ENCODE measurements at places on chromosomes 2 and 18.
A peak's percentile ranks its signal among the peaks of the same experiment; 100 is the strongest.

- peak; percentile 20 for DNase-seq
Measured at GRCh38 chr2:171432969-171433762, 624 bp downstream of the METTL8 start.

DNA sequence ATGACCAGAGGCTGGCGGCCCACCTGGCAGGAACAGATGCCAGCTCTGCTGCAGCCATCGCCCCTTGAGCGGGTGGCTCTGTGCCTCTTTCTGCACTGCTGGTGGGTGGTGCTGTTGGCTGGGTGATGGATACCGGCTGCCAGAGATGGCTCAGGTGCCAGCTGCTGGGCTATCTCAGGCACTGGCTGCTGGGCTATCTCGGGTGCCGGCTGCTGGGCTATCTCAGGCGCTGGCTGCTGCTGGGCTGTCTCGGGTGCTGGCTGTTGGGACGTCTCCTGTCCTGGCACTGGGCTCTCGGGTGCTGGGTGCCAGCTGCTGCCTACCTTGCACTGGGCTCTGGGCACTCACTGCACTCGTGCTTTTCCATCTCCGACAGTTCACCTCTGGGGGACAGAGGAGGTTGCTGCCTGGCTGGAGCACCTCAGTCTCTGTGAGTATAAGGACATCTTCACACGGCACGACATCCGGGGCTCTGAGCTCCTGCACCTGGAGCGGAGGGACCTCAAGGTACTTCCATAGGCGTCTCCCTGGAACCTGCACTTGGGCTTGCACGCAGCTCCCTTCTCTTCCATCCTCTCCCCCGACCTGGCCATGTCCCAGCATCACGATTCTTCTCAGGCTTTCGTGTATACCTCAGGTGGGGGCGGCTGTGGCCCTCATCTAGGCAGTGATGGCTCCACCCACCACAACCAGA lies 98.4 kb downstream of the USP40 start:
- DNase-seq, result no peak

GRCh38 chr2:33377048-33377447 lies 99.4 kb upstream of the RASGRP3 start:
- DNase-seq, result no peak

GRCh38 chr2:26325851-26326250 lies 20.1 kb upstream of the SELENOI start:
- DNase-seq, result no peak

DNA sequence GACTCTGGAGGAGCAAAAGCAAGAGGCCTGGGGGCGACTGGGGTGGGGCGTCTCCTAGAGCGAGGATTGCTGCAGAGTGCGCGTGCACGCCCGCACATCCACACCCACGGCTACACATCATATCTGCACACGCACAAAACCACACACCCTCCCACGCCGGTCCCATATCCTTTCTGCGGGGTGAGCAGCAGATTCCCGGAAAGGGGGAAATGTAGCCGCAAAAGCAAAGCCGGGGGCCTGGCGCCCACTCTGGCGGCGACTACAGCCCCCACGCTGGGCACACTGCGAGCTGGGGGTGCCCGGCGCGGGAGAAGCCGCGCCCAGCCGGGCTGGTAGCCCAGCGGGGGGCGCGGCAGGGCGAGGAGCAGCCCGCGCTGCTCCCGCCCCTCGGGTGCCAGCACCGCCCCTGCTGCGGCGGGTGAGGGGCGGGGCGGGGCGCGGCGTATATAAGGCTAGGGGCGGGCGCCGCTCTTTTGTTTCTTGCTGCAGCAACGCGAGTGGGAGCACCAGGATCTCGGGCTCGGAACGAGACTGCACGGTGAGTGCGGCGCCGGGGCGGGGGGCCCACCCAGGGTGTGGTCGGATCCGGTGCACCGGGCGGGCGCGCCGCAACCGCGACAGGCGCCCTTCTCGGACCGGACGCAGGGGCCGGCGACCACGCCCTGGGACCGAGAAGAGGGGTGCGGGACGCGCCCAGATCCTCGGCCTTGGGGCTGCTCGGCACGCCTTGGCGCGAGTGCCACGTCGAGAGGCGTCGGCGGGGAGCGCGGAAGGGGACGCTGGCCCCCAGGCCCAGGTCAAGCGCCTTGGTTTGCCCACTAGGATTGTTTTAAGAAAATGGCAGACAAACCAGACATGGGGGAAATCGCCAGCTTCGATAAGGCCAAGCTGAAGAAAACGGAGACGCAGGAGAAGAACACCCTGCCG lies at the start of gene TMSB10:
TSS of gene TMSB10 (plus strand) at position 476 of the 927 bp plus-strand sequence.
- peak; percentile 90 for DNase-seq

- DNase-seq, result no peak
Measured at GRCh38 chr2:121333834-121334558, 49.0 kb upstream of the TFCP2L1 start.

- DNase-seq, result no peak
Measured at GRCh38 chr2:241769819-241770184, 6.8 kb upstream of the GAL3ST2 start.

DNA sequence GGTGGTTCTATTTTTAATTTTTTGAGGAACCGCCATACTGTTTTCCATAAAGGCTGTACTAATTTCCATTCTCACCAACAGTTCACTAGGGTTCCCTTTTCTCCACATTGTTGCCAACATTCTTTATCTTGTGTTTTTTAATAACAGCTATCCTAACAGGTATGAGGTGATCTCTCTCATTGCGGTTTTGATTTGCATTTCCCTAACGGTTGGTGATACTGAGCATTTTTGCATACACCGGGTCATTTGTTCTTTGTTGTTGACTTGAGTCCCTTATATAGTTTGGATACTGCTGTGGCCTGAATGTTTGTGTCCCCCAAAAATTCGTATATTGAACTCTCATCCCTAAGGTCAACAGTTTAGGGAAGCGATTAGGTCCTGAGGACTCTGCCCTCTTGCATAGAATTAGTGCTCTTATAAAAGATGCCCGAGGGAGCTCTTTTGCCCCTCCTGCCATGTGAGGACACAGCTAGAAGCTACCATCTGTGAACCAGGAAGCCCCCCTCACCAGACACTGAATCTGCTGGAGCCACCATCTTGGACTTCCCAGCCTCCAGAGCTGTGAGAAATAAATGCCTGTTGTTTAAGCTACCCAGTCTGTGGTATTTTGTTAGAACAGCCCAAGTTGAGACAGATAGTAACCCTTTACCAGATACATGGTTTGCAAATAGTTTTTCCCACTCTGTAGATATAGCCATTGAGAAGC lies 4.7 kb downstream of the IMP4 start:
- no peak for DNase-seq

DNA sequence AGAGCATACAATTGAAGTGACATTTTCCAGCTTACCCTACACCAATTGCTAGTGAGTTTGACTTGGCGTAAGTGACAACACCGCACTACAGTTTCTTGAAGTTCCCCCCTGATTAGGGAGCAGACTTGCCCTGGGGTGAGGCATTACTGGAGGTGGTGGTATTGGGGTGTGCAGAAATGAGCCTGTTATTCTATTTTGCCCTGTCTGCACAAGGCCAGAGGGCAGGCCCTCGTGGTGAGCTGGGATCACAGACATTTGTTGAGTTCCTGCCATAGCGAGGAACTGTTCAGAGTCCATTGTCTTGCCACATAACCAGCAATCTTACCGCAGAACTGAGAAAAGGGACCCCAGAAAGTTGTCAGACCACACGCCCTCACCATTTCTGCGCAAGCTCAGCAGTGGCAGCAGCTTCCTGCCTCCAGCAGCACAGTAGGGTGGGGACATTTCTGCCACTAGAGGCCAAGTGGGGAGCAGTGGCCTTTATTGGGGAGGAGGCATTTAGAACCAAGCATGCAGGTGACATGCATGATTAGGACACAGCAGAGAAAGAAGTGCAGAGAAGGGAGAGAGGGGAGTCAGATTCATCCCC lies 103.6 kb upstream of the BCL2L11 start:
- no peak for DNase-seq

DNA sequence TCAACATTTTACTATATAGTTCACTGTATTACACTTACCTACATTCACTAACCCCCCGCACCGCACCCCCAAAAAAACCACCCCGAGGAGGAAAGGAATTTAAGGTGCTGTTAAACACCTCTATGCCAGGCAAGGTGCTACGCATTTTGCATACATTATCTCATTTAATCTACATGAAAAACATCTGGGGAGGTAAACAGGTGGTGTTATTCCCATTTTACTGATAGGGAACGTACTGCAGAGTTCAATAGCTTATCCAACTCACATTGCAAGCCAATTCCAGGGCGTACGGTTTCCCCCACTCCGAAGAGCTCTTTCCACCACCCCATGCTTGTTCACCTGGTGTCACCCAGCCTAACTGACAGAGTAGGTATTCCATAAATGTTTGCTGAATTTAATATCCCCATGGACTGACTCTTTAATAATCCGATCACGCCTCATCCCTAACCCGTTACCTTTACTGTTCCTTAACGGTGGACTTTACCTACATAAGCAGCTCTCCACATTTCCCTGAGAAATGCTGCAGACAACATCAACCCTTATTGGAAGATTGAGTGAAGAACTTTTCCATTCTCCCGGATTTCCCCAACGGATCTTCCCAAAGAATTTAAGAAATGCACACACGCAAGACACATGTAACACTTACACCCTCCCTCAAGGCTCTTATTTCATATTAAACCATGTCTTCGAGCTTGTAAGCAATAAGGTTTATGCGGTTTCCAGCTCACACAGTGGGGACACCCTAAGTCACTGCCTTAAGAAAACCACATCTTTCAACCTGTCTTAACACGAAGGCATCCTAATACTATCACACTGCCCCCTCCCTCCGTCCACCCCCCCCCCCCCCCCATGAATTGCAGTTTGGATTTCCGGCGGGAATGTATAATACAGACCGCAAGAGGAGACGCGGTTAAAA lies 1.2 kb downstream of the RAPH1 start:
- DNase-seq, result no peak

DNA sequence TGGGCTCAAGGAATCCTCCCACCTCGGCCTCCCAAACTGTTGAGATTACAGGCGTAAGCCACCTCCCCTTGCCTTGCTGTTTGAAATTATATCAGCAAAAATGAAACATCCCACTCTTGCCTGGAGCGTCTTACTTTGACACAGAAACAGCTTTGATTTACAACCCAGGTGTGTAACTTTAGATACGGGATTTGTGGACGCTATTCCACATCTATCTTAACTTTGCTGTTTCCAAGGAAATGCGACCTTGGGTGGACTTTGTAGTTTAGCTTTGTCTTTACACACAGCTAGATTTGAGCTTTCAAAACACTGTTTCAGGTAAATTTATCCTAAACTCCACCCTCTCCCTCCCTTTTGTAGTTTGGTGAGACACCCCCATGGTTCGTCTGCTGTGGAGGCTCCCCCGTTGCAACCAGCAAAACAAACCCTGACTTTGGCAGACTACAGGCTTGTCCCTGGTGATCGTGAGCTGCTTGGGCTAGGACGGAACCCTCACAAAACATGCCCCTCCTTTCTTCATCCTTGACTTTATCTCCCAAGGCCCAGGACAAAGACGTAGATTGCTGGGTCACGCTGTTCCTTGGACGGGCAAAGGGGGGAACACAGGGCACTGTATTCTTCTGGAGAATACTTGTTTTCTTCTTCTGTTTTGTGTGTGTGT lies 5.5 kb upstream of the MSH6 start:
- DNase-seq, result no peak

DNA sequence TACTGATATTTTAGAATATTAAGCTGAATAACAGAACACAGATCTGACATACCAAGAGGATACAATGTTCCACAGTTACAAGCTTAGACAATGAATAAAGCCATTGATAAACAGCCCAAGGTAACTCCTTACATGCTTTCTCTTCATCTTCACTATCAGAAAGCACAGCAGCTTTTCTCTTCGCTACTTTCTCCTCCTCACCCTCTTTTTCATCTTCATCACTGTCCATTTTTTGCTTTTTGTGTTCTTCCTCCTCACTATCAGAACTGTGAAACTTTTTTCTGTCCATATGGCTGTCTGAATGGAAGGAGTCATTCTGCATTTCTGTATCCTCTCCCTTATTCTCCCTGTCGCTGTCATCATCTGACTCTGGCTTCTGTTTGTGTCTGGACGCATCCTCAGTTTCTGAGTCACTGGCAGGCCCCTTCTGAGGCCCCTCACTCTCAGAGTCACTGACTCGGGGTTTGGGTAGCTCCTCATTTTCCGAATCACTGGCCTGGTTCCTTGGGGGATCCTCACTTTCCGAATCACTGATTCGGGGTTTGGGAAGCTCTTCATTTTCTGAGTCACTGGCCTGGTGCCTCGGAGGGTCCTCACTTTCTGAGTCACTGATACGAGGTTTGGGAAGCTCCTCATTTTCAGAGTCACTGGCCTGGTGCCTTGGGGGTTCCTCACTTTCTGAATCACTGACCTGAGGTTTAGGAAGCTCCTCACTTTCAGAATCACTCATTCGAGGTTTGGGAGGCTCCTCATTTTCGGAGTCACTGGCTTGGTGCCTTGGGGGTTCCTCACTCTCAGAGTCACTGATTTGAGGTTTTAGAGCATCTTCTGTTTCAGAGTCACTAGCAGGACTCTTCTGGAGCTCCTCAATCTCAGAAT lies 21.5 kb downstream of the IWS1 start:
- no peak for DNase-seq

DNA sequence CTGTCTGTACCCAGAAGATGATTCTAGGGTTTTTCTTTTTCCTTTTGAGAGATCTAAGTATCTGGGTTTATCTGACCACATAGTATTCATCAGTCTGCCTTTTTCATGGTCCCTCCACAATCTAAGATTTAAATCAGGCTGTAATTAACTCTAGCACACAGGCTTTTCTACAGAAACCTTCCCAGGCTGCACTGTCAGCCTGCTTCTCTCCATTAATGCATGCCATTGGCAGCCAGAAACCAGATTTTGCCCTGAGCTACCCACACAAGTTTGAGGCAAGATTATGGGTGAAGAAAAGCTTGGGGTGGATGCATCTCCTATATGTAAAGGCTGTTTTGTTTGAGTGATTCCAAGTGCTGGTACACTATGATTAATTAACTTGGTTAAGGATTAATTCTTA lies 45.7 kb upstream of the EML4 start:
- no peak for DNase-seq

- DNase-seq, result no peak
Measured at GRCh38 chr2:42844901-42845821, 52.8 kb upstream of the HAAO start.

DNA sequence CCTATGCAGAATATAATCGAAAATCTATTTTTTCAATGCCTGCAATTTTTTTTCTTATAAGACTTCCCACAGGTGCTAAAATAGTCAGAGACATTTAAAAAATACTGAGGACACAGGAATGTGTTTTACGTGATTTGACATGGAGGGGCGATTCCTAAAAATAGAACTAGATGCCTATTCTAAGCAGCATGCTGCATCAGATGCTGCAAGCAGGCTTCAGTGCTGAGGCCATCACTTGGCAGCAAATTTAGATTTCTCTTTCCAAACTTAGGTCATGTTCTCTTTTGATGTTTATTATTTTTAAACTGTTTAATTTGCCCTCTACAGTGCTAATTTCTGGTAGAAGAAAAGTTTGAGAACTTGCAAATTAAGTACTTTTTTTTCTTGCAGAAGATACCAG lies 43.7 kb upstream of the NCK2 start:
- DNase-seq, result no peak

GRCh38 chr18:70181725-70182124 lies 23.8 kb downstream of the RTTN start:
- DNase-seq, result no peak
